Central memory CD8-positive, alpha-beta T cell (primary cell): ENCODE measurements at places on chromosomes 13 and 19.

DNA sequence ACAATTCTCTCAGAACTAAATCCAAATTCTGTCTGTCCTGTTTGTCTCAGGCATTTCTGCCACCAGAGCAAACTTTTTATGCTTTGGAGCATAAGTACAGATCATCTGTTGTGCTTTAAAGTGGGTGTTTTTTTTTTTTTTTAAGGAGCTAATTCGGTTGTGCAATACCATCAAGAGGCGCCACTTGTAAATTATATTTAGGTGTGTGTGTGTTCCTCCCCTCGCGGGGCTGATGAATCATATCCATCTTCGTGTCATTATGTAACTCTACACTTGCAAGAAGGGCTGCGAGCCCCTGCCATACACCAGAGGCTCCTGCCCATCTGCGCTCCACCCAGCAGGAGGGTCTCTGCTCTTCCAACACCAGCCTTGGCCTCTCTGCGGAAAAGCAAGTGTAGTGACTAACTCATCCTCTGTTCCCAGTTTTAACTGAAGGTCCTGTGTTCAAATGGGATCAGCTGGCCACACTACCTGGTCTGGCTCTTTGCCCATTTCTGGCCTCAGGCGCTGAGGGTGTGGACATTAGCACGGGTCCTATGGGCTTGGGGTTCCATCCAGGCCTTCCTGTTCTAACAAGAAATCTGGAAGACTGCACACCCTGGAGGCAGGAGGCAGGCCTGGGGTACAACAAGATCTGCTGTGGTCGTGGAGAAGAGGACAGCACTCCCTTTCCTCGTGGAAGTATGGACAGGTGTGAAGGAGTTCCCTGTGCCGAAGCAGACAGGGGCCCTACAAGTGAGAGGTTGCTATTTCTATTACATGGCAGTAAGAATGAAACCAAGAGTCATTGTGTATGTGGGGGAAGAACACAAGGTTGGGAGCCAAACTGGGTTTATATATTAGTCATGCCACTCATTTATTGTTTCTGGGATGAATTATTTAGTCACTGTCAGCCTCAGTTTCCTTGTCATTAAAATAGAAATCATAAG is 96.1 kb upstream of the MBNL2 start:
- H3K4me3 ChIP-seq = no peak overlapping the region
- H3K27me3 ChIP-seq = peaks cover 61% of the 10 kb centered on the region
- DNase-seq = no peak
- H3K36me3 ChIP-seq = no peaks in the 10 kb centered on the region
- no peaks in the 10 kb centered on the region for H3K4me1 ChIP-seq

- H3K4me1 ChIP-seq = peaks cover 37% of the 10 kb centered on the region
- no peak for DNase-seq
- H3K27me3 ChIP-seq = no peaks in the 10 kb centered on the region
- H3K27ac ChIP-seq = peak overlapping the region; percentile 94
Observed at GRCh38 chr13:48235341-48236135, 2.5 kb downstream of the ITM2B start.

GRCh38 chr13:46369506-46370277 is 17.4 kb downstream of the RUBCNL start:
- H3K4me3 ChIP-seq = no peak overlapping the region
- H3K27me3 ChIP-seq = peaks cover 22% of the 10 kb centered on the region
- H3K27ac ChIP-seq = no peak overlapping the region
- peaks cover 3% of the 10 kb centered on the region for H3K36me3 ChIP-seq

DNA sequence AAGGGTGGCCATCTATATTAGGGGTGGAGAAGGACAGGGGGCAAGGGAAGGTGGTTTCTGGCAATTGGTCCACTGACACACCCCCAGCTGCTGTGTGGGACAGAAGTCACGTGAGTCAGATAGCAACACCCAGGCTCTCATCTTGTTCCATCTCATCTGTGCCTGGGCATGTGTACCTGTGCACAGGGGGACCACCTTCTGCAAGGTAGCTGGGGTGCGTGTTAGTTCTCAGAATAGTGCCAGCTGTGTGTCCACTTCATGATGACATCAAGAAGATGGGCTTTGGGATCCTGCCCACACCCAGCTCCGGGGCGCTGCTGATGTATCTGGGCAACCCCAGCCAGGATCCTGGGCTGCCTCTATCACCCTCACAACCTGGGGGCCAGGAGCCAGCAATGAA is 38.6 kb downstream of the COL4A2 start:
- H3K36me3 ChIP-seq = peaks cover 1% of the 10 kb centered on the region
- H3K27me3 ChIP-seq = peaks cover 6% of the 10 kb centered on the region
- H3K27ac ChIP-seq = no peak overlapping the region
- DNase-seq = no peak
- peaks cover 9% of the 10 kb centered on the region for H3K4me1 ChIP-seq

DNA sequence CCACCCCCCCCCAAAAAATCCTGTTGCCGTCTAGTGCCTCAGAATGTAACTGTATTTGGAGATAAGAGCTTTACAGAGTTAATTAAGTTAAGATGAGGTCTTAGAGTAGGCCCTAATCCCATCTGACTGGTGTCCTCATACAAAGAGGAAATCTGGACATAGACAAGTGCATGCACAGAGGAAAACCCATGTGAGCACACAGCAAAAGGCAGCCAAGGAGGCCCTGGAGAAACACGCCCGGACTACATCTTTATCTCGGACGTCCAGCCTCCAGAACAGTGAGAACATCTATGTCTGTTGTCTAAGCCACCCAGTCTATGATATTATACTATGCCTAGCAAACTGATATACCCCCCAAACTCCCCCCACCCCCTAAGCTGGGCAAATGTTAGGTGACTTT is 193.8 kb downstream of the KATNAL1 start:
- no peak overlapping the region for H3K27ac ChIP-seq
- H3K36me3 ChIP-seq = peaks cover 3% of the 10 kb centered on the region
- no peaks in the 10 kb centered on the region for H3K27me3 ChIP-seq
- H3K4me3 ChIP-seq = peak overlapping the region; percentile 78
- DNase-seq = no peak
- peaks cover 21% of the 10 kb centered on the region for H3K4me1 ChIP-seq

DNA sequence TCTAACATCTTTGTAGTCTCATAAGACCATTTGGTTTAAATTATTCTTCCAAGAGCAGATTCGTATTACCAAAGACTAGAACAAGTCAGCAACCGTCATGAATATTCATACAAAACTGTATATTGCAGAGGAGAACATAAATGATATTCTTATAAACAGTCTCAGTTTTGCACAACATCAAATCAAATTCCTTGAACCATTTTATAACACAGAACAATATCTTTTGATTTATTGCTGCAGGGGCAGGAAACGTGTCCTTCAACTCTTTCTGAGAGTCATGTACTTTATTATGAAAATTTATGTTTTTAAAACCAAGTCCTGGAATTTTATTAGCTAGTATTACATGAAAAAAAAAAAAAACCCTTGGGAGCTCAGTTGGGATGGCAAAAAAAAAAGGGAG is 26.2 kb downstream of the SIGLECL1 start:
- peaks cover 3% of the 10 kb centered on the region for H3K36me3 ChIP-seq
- peaks cover 22% of the 10 kb centered on the region for H3K4me1 ChIP-seq
- peaks cover 44% of the 10 kb centered on the region for H3K27me3 ChIP-seq
- no peak overlapping the region for H3K27ac ChIP-seq
- no peak overlapping the region for H3K4me3 ChIP-seq

DNA sequence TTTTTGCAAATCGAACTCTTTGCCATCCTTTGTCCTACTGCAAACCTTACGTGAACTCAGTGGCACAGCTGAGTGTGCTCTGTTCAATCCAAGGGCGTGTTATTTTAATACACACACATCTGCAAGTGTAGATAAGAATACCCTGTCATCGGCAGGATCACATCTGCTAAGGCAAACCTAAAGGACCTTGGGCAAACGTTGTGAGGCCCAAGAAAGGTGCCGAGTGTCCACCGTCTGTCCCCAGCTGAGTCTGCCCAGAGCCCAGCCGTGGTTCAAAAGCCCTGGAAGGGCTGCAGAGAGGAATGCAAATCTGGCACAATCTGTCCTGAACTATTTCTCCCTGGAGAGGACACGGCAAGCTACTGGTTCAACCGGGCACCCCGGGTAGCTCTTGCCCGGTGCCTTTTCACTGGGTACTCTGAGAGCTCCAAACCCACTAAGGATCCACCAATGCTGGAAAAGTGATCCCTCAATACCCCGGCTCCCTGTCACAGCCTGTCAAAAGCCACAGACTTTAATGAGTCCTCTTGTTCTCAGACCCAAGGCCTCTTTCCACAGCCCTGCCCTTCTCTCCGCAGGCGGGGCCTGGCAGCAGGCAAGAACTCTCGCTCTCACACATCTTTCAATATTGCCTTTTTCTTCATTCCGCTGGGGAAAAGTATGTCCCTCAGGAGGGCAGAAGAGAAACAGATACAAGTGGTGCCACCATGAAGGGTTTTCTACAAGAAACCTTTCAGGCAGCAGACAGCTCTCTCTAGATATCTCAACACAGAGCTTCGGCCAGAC is 17.0 kb downstream of the SLC7A1 start:
- no peaks in the 10 kb centered on the region for H3K27me3 ChIP-seq
- peaks cover 39% of the 10 kb centered on the region for H3K4me1 ChIP-seq
- no peaks in the 10 kb centered on the region for H3K36me3 ChIP-seq
- H3K27ac ChIP-seq = no peak overlapping the region
- no peak for DNase-seq

DNA sequence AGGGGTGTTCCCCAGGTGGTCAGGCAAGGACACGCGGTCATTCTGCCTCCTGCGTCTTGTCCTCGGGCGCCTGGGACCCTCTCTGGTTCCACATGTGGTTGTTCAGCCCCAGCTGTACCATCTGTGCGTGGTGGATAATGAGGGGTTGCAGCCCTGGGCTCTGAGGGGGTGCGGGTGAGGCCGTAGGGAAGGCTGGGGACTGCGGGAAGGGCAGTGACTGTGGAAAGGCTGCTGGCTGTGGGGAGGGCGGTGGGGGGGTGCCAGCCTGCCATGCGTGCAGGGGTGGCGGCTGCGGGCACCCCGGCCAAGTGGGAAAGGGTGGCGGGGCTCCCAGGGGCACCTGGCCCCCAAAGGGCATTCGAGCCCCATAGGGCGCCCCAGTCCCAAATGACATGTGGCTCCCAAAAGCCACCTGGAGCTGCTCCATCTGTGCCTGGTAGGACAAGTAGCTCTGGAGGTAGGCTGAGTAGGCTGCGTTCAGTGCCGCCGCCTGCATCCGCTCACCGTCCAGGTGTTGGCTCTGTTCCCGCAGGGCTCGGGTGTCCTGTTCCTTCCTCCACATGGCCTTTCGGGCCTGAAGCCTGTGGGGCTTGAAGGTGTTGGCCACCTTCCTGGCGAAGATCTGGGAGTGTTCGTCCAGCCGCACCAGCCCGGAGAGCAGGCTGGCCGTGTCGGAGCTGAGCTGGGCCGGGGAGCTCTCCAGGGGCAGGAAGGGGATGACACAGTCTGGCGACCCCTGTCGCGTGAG is 15.1 kb downstream of the TICAM1 start:
- H3K27ac ChIP-seq = no peak overlapping the region
- H3K27me3 ChIP-seq = no peaks in the 10 kb centered on the region
- DNase-seq = no peak
- no peak overlapping the region for H3K4me3 ChIP-seq
- H3K36me3 ChIP-seq = peaks cover 14% of the 10 kb centered on the region
- H3K4me1 ChIP-seq = peaks cover 17% of the 10 kb centered on the region

GRCh38 chr13:86563308-86563707 is 764.1 kb upstream of the SLITRK6 start:
- H3K27me3 ChIP-seq = no peaks in the 10 kb centered on the region
- no peaks in the 10 kb centered on the region for H3K4me1 ChIP-seq
- H3K27ac ChIP-seq = no peak overlapping the region

GRCh38 chr13:80132741-80133601 is 208.0 kb downstream of the SPRY2 start:
- H3K4me3 ChIP-seq = no peak overlapping the region
- H3K27ac ChIP-seq = no peak overlapping the region
- H3K36me3 ChIP-seq = no peaks in the 10 kb centered on the region
- DNase-seq = no peak
- H3K4me1 ChIP-seq = no peaks in the 10 kb centered on the region
- no peaks in the 10 kb centered on the region for H3K27me3 ChIP-seq
